ENCODE measurements at places on chromosomes 3 and 15.

- DNase-seq = no peak
These were observed 130.1 kb upstream of the LINGO1 start for GRCh38 chr15:77762747-77763355.

- no peak for DNase-seq
These were observed 149.8 kb upstream of the ROBO1 start for GRCh38 chr3:79917561-79917960.

- peak; percentile 64 for DNase-seq
These were observed 200.5 kb downstream of the TPRG1 start for GRCh38 chr3:189372243-189372642.

- DNase-seq = no peak
These were observed 9.8 kb upstream of the PLSCR1 start for GRCh38 chr3:146554151-146554760.

- no peak for DNase-seq
These were observed 157.3 kb downstream of the RBPMS2 start for GRCh38 chr15:64618138-64618537.

- no peak for DNase-seq
These were observed 28.9 kb downstream of the ALDH1A2 start for GRCh38 chr15:58036579-58036978.

- DNase-seq = peak; percentile 35
These were observed 6.5 kb downstream of the PSMD2 start for GRCh38 chr3:184305577-184305976.

DNA sequence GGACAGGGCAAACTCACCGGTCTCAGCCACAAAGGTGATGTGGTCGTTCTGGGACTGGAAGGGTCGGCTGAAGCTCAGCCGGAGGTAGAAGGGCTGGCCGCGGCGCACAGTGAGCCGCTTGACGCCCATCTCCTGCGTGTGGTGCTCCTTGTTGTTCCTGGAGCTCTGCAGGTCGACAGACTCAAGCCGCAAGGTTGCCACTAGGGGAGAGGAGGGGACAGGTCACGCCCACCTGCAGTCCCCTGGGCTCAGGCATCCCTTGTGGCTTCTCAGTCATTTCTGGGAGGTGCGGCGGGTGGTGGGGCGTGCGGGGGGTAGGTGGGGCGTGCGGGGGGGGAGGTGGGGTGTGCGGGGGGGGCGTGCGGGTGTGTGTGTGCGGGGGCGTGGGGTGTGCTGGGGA, 26.7 kb upstream of the TGM5 start:
- DNase-seq = peak; percentile 47

GRCh38 chr3:97417-98258, 98.9 kb upstream of the CHL1 start:
- no peak for DNase-seq

DNA sequence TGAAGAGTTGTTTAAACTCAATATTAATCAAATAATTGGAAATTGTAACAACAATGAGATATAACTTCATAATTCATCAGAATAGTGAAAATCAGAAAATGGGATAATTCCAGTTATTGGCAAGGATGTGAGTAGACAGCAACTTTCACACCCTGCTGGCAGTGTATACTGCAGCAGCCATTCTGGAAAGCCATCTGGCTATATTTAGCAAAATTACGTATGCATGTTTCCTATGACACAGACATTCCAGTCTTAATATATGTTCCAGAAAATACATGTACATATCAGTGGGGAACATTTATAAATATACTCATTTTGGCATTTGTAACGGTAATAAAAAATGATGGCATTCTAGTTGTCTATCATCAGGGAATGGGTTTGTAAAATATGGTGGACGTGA, 564.1 kb downstream of the GBE1 start:
- DNase-seq = no peak

GRCh38 chr3:172586436-172586835, 63.2 kb upstream of the TNFSF10 start:
- DNase-seq = no peak

GRCh38 chr3:16071206-16071605, 103.3 kb upstream of the GALNT15 start:
- peak; percentile 80 for DNase-seq

DNA sequence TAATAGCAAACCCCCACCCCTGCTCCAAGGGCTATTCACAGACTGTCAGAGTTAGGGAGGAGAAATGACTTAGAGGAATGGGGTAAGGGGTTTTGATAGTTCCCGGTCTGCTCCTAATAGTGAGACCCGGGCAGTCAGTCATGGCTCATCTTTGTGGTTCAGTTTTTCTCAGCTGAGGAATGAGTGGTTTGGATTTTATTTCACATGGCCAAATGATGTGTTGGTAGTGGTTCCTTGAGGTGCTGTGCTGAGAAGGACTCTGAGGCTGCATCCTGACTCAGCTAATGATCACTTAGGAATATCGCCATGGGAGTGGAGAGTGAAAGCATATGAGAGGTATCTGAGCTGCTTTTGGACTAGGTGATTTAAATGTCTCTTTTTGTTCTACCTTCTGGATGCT, 80.2 kb downstream of the LPP start:
- DNase-seq = no peak

GRCh38 chr3:141425523-141426233, 57.4 kb downstream of the ZBTB38 start:
- peak; percentile 20 for DNase-seq

- DNase-seq = no peak
These were observed 24.0 kb downstream of the EFCC1 start for GRCh38 chr3:129025108-129025507.

GRCh38 chr3:134624537-134625287, 26.1 kb downstream of the KY start:
- no peak for DNase-seq
